ENCODE measurements at places on chromosomes 7 and 10.
A peak's percentile ranks its signal among the peaks of the same experiment; 100 is the strongest.

GRCh38 chr7:157301610-157302120, 35.1 kb upstream of the DNAJB6 start:
- DNase-seq = no peak

- DNase-seq = no peak
Measured at GRCh38 chr10:126036515-126036914, 140.2 kb downstream of the FANK1 start.

- no peak for DNase-seq
Measured at GRCh38 chr7:136030867-136031318, 53.7 kb upstream of the MTPN start.

- DNase-seq = no peak
Measured at GRCh38 chr7:4561795-4562194, 120.3 kb upstream of the FOXK1 start.

DNA sequence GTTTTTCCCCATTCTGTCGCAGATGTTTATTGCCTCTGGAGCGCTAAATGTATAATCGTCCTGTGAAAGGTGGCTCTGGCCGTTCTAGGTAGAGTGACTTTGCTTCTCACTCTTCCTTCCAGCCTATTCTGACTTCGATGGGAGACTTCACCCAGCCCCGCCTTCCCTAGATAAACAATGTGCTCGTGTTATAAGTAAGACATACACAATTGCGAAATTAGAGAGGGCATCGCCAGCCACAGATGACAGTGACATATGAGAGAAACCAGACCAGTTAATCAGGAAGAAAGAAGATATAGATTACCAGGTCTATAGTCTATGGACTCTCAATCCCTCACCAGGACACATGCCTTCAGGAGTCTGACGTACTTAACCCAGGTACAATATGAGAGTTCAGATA, 1050.5 kb upstream of the AUTS2 start:
- no peak for DNase-seq

DNA sequence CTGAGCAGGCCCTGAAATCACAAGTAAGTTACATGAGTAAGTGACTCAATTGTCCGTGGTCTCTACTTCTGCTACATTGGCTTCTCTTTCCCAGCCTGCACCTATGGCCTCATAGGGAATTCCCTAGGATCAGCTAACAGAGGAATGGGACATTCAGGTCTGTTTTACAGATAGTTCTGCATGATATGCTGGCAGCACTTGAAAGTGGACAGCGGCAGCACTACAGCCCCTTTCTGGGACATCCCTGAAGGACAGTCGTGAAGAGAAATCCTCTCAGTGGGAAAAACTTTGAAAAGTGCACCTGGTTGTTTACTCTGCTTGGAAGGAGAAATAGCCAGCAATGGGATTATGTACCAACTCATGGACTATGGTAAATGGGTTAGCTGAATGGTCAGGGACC, 293.1 kb upstream of the CACNA2D1 start:
- DNase-seq = no peak

- DNase-seq = no peak
Measured at GRCh38 chr7:122136639-122137245, 7.3 kb downstream of the AASS start.

GRCh38 chr10:52814506-52814905, 41.9 kb upstream of the MBL2 start:
- no peak for DNase-seq

DNA sequence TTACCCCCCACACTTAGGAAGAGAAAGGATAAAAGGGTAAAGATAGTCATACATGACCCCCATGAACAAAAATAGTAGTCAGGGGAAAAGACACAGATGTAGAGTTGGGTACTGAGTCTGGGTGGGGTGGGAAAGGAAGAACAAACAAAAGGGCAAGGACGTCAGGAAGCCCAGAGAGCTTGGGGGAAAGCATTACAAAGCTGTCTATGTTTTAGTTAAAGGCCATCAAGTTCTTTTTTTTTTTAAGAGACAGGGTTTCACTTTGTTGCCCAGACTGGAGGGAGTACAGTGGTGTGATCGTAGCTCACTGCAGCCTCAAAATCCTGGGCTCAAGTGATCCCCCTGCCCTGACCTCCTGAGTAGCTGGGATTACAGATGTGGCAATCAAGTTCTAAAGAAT, 98.4 kb upstream of the PDLIM1 start:
- DNase-seq = no peak

DNA sequence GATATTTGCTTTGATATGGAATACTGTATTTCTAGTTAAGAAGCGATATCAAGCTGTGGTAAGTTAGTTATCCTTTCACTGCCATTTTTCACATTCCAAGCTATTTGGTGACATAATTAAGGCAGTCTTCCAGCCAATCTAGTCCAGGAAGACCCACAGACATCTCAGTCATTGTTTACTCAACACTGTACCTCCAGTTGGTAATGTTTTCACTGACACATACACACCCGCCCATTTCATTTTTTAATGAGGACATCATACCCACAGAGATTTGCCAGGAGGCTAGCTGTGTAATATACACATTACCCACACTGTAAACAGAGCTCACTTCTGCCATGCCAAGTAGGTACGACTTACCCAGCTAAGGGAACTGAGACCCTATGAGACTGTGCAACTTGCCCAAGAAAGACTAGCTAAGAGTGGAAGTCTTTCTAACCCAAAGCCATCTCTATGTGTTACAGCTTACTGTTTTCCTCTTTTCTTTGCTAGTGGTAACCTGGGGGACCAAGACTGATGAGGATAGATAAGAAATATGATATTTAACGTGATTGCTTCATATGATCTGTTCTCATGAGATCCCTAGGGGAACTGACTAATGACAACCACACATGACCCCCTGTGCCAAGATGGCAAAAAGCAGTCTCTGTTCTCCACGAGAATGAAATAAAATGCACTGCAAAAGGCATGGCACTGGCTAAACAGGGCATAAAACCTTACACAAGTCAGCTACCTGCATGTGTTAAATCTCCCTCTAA, 179.0 kb downstream of the DGKI start:
- DNase-seq = no peak

DNA sequence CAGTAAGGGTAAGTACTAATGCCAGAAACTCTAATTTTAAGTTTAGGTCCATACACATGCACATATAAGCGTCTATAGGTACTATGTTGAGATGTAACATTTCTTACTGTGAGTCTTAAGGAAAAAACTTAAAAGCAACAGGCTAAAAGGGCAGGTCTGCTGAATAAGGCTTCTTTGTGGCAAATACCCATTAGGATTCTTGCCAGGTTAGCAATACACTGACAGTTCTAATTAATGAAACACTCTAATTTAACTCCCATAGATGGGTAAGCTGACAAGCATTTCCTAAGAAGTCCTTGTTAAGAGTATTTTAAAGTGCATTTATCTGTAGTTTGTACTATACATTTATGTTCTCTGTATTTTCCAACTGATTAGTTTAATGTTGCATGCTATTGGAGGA, 14.0 kb downstream of the SCRN1 start:
- no peak for DNase-seq

GRCh38 chr7:123647106-123647730, 8.4 kb upstream of the LMOD2 start:
- DNase-seq = no peak

DNA sequence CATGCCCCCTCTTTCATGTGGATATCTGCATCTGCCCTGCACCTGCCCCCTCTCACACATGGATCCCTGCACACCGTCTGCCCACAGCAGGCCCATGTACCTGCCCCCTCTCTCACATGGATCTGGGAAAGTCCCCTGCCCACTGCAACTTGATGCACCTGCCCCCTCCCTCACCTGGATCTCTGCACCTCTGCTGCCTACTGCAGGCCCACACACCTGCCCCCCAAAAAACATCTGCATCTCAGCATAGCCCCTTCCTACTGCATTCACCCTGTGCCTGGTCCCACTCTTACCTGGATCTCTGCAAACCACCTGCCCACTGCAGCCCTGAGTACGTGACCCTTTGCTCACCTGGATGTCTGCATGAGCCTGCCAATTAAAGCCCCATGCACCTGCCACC, 479.8 kb downstream of the PTPRN2 start:
- no peak for DNase-seq

DNA sequence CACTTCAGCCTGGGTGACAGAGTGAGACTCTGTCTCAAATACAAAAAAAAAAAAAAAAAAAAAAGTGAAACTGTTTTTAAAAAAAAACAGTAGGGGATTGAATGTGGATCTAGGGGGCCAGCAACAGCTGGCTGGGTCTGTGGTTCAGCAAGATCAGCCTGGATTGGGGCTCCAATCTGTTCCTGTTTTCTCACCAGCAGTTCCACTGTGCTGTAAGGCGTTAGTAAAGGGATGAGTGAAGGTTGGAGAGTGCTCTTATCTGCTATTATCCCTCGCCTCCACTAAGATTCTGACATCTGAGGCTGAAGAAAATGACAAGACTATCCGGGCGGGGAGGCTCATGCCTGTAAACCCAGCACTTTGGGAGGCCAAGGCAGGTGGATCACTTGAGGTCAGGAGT, 41.6 kb upstream of the GTF2IRD1 start:
- no peak for DNase-seq

GRCh38 chr10:71029907-71030306, 141.5 kb upstream of the PCBD1 start:
- no peak for DNase-seq

GRCh38 chr10:124535731-124536495, 74.3 kb downstream of the LHPP start:
- no peak for DNase-seq

- peak; percentile 40 for DNase-seq
Measured at GRCh38 chr10:97553575-97554031, 19.0 kb upstream of the ANKRD2 start.

DNA sequence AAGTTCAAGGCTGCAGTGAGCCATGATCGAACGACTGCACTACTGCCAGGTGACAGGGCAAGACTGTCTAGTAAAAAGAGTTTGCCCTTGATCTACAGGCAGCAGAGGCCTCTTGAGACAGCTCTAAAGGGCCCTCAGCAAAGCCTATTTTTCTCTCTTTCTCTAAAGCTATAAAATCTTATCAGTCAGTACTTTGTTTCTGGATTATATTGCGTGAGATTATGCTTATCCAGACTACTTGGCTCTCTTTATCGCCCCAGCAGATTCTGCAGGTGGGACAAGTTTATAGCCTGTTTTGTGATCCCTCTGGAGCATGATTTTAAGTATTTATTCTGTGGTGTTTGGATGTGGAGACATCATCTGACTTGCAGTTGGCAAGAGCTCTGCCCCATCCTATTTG, 2.7 kb downstream of the RPP38 start:
- no peak for DNase-seq

DNA sequence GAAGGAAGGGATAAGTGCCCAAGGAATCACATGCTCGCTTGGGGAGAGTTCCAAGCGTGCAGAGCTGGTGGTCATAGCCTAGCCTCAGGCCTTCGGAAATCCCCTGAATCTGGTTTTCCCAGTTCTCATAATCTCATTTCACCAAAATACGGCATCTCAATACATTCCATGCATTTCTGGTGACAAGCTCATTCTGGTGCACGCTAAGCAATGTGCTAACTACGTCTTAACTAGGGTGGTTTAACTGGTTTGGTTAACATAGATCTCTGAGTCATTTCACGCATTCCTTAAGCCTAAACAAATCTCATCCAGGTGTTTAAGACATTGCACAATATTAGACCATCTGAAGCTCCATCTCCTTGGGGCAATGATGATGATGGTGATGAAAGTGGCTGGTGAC, 72.9 kb upstream of the STEAP1B start:
- DNase-seq = no peak

- DNase-seq = no peak
Measured at GRCh38 chr10:112587729-112588128, 140.7 kb downstream of the VTI1A start.

DNA sequence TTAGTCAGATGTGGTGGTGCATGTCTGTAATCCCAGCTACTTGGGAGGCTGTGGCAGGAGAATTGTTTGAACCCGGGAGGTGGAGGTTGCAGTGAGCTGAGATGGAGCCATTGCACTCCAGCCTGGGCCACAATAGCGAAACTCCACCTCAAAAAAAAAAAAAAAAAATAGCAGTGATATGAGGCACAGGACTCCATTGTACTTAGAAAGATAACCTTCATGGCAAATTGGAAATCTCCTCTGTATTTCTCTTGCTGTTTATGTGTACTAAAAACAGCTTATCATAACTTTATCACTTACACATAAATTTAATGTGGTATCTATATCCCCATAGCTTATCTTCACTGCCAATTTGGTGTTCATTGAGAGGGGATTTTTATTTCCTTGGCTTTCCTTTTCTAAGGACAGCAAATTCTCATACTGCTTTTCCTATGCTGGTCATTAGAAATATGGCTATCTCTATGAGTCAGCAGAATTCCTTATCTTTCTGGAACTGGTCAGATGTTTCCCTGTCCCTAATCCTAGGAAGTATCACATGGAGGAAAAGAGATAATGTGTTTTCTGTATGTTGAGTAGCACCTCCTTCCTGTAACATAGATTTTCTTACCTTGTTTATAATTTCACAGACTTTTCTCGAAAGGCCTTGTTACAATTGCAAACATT, 40.6 kb upstream of the ZEB1 start:
- no peak for DNase-seq

- DNase-seq = no peak
Measured at GRCh38 chr7:84799106-84799505, 387.8 kb downstream of the SEMA3D start.

- DNase-seq = no peak
Measured at GRCh38 chr7:66110856-66111255, 3.8 kb upstream of the CRCP start.

- DNase-seq = no peak
Measured at GRCh38 chr10:69866688-69867461, 65.2 kb downstream of the COL13A1 start.

DNA sequence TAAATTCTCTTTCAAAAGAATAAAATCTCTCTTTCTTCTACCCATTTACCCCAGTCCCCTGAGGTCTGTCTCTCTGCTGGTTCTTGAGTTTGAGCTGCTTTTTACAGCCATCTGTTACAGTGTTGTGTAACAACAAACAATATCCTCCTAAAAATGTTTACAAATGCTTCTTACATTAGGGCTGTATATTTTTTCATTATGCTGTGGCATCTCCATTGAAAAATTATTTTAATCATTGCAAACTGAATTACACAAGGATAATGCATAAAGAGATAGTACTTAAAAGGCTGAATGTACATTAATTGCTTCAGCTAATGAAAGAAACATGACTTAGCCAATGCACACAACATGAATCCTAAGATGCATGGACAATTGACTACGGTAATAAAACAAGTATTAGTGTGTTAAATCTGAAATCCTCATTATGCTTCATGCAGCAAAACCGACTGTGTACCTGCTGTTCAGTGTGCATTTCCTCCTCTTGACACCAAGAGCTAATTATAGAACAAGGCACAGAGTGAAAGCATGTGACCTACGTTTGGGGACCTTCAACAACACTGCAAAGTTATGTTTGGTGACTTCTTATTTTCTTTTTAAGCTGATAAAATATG, 181.7 kb upstream of the RHOBTB1 start:
- DNase-seq = no peak

- DNase-seq = no peak
Measured at GRCh38 chr10:20073167-20073566, 256.9 kb downstream of the PLXDC2 start.

Measured in anterior cingulate cortex (tissue), 58 donors.